ENCODE measurements at places on chromosomes 3 and 15. TPM values are rescaled to one million over a fixed set of nuclear protein-coding genes. Genes with fewer than 3 reads are reported as not detected.

DNA sequence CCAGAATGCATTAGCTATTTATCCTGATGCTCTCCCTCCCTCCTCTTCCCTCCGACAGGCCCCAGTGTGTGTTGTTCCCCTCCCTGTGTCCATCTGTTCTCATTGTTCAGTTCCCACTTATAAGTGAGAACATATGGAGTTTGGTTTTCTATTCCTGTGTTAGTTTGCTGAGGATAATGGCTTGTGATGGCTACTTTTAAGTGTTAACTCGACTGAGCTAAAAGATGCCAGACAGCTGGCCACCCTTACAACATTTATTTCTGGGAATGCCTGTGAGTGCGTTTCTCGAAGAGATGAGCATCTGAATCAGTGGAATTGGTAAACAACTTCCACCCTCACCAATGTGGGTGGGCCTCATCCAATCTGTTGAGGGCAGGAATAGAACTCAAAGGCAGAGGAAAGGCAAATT is 24.7 kb upstream of the TM2D3 start:
- DNase-seq = no peak

Gene RAB5A
- total RNA-seq = 55.7 TPM

GRCh38 chr3:37946531-37946889 is 44.1 kb upstream of the VILL start:
- no peak for DNase-seq

DNA sequence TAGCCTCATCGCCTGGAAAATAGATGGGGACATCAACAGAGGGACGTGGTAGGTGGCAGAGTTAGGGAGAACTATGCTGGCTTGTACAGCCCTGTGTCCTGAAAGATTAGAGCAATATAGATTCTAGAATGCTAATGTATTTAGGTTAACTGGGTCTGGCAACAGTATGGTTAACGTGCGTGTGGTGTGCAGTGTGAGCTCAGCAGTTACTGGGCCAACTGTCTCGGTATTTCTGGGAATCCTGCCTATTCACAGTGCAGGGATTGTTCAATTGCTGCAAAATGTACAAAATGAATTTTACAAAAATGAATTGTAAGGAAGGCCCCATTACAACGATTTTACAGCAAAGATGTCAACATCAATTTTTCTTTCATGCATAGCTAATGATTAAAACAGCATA is 20.6 kb downstream of the MEIS2 start:
- no peak for DNase-seq

DNA sequence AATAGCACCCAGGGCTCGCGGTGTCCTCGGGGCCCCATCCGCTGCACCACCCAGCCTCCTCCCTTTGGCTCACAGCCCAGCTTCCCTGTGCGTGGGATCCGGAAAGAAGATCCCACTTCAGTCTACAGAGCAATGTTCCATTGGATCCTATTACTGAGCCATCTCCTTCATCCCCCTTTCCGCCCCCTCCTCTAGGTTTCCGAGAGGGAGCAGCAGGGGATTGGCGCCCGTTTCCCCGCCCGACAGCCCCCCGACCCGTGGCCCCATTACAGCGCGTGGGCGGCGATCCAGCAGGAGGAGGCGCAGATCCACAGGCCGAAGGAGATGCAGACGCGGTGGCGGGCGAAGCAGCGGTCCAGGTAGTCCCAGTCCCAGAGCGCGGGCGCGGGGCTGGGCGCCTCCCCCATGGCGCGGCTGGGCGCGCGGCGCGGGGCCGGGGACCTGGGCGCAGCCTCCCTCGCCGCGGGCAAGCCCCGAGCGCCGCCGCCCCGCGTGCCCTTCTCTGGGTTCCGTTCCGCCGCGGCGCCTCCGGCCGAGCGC is 340 bp downstream of the TMEM44 start:
- no peak for DNase-seq

DNA sequence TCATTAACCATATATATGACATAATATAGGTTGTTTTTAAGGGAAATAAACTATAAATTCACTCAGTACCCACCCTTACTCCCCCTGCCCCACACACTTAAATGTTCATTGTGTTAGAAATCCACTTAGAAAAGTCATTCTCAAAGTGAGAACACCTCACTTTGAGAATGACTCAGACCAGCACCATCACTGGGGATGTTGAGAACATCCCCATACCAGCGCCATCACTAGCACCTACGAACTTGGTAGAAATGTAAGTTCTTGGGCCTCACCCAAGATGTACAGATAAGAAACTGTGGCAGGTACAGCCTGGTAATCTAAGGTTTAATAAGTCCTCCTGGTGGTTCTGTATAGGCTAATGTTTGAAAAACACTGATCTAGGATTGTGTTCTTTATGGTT is 362.6 kb downstream of the LPP start:
- no peak for DNase-seq

- DNase-seq = no peak
These were observed 64.1 kb downstream of the EXOG start for GRCh38 chr3:38560284-38560683.

Gene RAD18
- 35.4 TPM for total RNA-seq

GRCh38 chr3:133112666-133113065 is 74.5 kb downstream of the TMEM108 start:
- DNase-seq = no peak

DNA sequence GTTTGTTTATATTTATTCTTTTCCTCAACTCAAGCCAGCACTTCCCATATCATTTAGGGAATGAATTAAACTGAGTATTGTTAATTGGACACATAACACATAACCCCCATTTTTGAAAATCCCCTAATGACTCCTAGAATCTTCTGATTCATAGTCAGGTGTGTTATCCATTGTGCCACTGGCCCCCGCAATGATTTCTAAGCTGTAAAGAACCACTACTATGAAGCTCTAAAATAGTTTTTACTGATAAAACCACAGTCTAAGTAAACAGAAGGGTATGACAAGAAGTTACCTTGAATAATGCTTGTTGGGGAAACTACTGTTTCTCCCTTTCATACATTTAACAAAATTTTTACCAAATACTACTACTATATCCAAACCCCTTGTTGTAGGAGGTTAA is 22.3 kb upstream of the SLC12A8 start:
- no peak for DNase-seq

GRCh38 chr3:84299329-84299728 is 659.5 kb upstream of the CADM2 start:
- DNase-seq = no peak

DNA sequence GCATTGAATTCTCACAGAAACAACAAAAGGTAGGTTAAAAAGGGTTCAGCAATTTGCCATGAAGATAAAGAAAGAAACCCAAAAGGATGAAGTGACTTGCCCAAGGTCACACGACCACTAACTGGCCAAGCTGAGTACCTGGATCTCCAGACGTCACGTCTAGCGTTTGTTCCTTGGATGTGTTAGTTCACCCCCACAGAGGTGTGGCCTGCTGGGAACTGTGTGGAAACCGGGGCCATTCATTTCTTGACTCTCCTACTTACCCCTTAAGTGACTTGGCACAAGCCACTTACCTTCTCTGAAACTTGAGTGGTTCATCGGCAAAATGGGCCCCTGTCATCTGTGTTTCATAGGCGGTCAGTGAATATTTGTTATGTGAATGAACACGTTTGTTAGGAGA is 244.3 kb upstream of the SLCO3A1 start:
- DNase-seq = no peak

Gene BDH1
- total RNA-seq = 30.2 TPM

DNA sequence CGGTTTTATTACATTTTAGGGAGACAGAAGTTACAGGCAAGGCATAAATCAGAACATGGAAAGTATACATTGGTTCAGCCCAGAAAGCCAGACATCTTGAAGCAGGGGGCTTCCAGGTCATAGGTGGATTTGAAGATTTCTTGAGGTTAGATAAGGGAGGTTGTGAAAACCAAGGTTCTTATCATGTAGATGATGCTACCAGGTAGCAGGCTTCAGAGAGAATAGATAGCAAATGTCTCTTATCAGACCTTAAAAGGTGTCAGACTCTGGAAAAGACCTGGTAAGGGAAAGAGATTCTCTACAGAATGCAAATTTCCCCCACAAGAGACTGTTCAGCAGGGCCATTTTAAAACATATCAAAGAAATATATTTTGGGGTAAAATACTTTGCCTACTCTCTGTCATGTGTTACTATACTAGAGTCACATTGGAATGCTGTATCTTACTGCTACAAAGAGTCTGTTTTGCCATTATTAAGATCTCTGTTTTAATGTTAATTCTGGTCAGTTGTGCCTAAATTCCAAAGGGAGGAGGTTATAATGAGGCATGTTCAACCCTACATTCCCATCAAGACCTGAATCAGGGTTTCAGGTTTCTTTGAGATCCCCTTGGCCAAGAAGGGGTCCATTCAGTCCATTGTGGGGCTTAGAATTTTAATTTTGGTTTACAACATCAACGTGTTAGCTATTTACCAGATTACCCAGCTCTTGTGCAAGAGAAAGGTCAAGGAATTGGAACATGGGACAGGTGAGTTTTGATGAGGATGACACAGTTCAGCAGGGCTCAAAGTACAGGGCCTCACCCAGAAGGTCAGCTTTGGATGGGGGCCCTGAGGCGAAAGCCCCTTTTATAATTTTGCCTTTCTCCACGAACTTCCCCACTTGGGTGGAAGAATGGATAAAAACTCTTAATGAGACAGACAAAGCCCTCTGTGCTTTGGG is 36.0 kb upstream of the LYZL4 start:
- DNase-seq = no peak

Gene SAMMSON
- not detected for total RNA-seq

DNA sequence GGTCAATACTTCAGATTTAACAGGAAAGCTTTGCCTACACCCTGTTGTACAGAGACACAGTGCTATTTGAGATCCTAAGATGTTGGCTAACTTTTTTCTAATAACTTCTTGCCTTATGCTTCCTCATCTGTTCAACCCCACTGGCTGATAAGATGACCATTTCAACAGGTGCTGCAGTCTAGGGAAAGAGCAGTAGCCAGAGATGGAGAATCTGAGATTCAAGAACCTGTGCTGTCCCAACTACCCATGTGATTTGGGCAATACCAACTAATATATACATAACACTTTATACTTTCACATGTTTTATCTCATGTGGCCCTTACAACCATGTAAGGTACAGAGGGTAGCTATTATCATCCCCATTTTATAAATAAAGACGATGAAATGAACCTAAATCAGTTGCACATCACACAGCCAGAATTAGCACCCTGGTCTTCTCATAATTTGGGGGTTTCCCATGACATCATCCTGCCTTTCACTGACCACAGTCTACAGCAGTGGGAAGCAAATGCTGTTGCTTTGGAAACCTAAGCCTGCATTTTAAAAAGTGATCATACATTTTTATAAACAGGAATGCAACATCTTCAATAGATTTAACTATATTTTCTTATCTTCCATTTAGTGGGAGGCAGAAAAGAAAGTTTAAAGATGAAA is 9.7 kb downstream of the TTC23 start:
- no peak for DNase-seq

DNA sequence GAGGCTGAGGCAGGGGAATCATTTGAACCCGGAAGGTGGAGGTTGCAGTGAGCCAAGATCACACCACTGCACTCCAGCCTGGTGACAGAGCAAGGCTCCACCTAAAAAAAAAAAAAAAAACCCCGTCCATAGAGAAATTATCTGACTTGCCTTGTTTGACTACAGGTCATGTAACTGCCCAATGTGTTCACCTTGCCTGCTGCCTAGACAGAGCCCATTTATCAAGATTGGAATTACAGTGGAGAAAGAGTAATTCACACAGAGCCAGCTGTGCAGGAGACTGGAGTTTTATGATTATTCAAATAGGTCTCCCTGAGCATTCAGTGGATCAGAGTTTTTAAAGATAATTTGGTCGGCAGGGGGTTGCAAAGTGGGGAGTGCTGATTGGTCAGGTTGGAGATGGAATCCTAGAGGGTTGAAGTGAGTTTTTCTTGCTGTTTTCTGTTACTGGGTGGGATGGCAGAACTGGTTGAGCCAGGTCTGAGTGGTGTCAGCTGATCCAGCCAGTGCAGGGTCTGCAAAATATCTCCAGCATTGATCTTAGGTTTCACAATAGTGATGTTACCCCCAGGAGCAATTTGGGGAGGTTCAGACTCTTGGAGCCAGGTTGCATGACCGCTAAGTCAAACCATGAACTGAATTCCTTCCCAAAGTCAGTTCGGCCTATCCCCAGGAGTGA is 40.8 kb upstream of the ACP3 start:
- DNase-seq = no peak

- no peak for DNase-seq
These were observed at the start of gene ZNF502 for GRCh38 chr3:44712455-44713075. ZNF502 (plus strand) TSS chr3:44712660; CDS start chr3:44720262, 7,602 bp downstream.

GRCh38 chr3:153254361-153254760 is 92.3 kb downstream of the RAP2B start:
- DNase-seq = no peak
